Activated CD4-positive, CD25-positive, alpha-beta regulatory T cell treated with anti-CD3 and anti-CD28 coated beads, Interleukin-2, amount 50 U/mL, for 72 hours (primary cell): ENCODE measurements at places on chromosomes 1 and 21.

- DNase-seq = no peak
These were observed 31.3 kb downstream of the CA6 start for GRCh38 chr1:8976896-8977450.

- no peak for DNase-seq
These were observed 4.9 kb upstream of the EPS15 start for GRCh38 chr1:51523931-51524330.

DNA sequence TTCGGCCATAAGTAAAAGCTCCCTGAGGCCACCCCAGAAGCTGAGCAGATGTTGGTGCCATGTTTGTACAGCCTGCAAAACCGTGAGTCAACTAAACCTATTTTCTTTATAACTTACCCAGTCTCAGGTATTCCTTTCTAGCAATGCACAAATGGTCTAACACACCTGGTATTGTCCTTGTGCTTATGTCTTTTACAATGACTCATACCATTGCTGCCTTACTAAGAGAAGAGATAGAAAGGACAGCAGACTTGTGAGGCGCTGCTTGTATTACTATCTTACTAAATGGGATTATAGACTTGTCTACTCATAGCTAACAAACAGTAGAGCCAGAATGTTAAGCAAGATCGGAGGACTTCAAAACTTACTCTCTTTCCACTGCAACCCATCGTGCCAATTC is 18.5 kb upstream of the CYYR1 start:
- DNase-seq = no peak

- peak; percentile 81 for DNase-seq
These were observed at the start of gene EFNA4 for GRCh38 chr1:155063550-155064110. Gene EFNA4 (plus strand): TSS chr1:155063740. CDS start chr1:155063824, 84 bp downstream.

GRCh38 chr1:242225767-242226573 is 227.1 kb upstream of the MAP1LC3C start:
- no peak for DNase-seq

DNA sequence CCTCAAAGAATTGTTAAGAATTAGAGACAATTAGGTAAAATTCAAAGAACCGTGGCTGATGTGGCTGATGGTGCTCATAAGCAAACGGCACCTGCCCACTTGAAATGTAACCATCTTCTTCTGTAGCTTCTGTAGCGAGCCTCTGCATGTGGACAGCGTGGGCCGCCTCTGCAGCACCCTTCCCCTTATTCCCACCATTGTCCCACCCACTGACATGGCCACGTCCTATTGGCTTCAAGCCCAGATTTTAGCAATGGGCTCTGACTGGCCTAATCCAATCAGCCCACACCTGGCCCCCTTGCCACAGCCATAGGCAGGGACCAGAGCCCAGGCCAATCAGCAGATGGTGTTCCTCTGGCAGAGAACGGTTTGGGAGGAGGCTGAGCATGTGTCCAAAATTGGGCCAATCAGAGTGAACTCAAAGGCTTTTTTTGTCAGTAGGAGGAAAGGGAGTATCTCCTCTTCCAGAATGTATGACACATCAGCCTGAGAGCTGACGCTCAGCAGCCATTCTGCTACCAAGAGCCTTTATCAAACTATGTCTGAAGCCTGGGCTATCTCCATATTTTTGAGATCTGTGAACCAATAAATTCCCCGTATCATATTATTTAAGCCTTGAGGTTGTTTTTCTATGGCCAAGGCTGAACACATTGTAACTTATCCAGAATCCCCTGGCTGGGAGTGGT is 518.5 kb downstream of the SMYD3 start:
- DNase-seq = no peak

DNA sequence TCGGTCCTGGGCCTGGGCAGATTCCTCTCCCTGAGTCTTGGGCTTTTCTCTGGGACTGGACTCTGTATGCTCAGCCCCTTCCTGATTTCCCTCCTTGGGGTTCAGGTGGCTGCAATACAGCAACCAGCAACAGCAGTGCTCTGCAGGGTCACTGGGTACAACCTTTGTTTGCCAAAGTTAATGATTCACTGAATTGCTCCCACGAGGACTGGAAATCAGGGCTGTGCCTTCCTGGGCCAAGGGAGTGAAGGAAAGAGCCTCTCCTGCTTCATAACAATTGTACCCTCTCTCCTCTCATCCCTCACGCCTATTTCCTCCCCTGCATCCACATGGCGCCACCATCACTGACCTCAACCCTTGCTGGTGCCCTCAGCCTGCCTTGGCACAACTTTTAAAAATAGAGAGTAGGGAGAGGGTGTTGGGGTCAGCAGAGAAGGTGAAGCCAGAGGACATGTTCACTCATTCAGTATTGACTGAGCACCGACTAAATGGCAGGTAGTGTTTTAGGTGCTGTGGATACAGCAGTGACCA is 52.8 kb upstream of the GOLT1A start:
- no peak for DNase-seq

GRCh38 chr1:29849038-29849750 is 612.9 kb downstream of the PTPRU start:
- no peak for DNase-seq

GRCh38 chr1:180623579-180624347 is 8.1 kb upstream of the XPR1 start:
- no peak for DNase-seq

DNA sequence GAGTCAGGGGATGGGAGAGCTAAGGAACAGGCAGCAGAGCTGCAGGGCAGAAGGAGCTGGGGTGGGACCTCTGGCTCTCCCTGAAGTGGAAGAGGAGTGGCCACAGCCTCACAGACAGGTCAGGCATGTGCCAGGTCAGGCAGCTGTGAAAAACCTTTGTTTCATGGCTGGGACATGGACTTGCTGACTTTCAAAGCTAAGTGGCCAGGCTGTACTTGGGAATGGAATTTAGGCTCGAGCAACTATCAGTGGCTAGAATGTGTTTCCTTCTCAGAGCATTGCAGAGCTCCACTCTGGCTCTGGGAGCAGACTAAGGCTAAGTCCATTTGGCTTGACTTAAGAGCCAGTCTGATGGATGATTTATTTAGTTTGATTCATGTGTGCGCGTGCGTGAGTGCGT is 385.1 kb downstream of the LMX1A start:
- DNase-seq = no peak

DNA sequence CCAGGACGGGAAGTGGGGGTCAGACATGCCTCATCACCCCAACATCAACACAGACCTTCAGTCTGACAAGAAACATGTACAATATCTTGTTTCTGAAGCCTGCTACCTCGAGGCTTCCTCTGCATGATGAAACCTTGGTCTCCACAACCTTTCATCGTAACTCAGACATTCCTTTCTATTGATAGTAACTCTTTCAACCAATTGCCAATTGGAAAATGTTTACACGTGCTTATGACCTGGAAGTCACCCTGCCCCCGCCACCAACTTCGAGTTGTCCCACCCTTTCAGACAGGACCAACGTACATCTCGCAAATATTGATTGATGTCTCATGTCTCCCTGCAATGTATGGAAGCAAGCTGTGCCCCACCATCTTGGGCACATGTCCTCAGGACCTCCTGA is 159.5 kb downstream of the ETS2 start:
- DNase-seq = no peak

DNA sequence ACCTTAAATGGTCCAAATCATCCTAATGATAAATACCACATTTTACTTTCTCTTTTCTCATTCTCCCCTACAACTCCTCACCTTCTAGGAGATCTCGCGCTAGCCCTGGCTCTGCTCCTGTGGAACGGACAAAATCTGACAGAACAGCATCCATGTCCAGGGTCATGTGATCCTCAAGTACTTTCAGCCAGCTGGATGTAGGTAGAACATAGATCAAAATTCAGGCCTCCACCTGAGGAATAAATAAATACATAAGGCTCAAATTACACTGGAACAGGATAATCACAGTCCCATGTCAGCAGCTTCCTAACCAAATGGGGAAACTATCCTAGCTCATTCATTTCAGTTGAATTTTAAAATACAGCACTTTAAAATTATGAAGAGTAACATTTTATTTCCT is 33.2 kb downstream of the OTUD7B start:
- no peak for DNase-seq

DNA sequence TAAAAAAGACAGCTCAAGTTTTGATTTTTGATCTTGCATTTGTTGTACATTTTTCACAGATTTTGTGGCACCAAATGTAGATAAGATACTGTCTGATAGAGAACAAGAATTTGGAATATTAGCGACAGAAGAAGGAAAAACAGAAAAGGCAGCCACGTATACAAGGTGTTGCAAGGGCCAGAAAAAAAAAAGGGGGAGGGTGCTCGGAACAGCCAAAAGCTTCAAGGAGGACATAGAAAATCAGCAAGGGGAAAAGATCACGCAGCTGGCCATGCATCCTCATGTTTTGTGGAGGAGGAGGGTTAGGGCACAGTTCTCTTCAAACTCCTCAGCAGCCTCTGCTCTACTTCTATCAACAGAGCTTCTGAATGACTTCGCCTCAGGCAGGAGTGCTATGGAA is 80.7 kb upstream of the MROH9 start:
- DNase-seq = no peak

GRCh38 chr1:199160521-199161318 is 521.9 kb downstream of the PTPRC start:
- DNase-seq = no peak

DNA sequence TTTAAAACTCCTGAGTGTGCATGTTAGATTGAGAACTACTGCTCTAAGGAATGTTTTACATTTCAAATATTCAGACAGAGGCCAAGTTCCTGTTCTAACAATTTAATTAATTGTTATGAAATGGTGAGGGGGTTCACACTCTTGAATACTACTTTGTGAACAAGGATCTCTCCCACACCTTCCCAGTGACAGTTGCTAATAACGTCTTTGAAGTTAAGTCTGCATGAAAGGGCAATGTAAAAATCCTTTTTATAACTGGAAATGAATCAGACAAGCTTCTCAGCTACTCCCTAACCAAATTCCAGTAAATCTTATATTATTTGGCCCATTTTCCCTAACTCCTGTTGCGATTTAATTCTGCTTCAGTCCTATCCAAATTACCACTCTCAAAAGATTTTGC is 828.5 kb upstream of the ADAMTS5 start:
- no peak for DNase-seq

DNA sequence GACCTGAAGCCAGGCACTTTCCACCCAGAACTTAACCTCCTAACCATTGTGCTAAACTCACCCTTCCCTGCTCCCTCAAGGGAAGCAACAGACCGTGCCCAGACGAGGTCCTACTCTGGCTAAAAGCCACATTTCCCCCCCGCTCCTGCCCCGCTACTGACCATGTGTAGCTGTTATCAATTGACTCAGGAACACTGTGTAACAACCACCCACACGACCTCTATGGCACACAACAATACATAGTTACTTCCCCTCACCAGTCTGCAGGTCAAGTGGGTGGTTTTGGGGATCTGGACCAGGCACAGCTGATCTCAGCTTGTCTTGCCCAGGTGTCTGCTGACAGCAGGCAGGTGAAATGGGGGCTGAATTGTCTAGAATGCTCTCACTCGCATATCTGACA is 40.1 kb downstream of the CAMK2N1 start:
- DNase-seq = peak; percentile 1

- no peak for DNase-seq
These were observed 89.7 kb downstream of the ATP5PO start for GRCh38 chr21:33825915-33826314.

DNA sequence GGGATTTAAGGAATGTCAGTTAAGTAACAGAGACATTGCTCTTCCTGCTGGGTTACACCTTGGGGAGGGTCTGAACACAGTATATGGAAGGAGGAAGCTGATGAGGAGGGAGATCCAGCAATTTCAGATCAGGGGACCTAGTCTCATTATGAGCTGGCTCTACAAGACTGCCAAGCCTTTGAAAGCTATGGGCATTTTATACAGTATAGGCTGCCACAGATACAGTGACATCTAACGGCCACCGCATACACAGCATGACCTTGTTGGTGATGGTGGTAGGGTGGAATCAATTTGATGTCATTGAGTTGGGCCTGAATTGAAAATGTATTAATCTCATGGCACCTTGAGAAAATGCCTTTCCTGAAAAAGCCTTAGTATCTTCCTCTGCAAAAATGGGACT is 22.6 kb upstream of the ZP4 start:
- DNase-seq = no peak

GRCh38 chr1:72003092-72003491 is 279.2 kb downstream of the NEGR1 start:
- no peak for DNase-seq

DNA sequence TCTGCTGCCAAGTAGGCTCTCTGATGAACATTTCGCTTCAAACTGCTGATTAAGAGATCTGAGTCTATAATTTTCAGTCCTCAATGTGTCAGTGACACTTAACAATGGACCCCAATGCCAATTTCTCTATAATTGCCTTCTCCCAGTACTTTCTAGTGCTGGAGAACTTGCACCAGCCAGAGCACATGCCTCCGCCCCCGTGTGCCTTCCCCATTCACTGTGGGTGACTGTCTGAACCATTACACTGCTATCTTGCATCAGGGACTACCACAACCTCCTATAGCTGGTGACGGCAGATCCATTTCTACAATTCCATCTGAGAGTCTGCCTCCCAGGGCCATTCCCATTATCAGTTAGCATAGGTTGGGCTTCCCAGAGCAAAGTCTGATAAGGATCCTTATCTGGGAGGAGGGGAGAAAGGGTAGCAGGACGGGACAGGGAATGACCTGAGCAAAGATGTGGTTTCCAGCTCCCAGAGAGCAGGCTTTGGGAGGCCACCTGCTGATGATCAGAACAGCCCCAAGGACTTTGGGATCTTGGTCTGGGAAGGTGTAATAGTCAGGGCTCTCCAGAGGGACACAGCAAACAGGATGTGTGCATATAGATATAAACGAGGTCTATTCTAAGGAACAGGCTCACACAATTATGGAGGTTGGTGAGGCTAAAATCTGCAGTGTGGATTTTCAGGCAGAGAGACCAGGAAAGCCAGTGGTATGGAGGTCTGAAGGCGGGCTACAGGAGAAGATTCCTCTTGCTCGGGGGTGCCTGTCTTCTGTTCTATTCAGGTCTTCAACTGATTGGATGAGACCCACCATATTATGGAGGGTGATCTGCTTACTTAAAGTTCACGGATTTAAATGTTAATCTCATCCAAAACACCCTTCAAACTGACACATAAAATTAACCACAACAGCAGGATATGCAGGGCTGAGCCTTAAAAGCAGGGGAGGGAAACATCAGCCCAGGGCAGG is 238.2 kb downstream of the PTPRU start:
- DNase-seq = no peak

DNA sequence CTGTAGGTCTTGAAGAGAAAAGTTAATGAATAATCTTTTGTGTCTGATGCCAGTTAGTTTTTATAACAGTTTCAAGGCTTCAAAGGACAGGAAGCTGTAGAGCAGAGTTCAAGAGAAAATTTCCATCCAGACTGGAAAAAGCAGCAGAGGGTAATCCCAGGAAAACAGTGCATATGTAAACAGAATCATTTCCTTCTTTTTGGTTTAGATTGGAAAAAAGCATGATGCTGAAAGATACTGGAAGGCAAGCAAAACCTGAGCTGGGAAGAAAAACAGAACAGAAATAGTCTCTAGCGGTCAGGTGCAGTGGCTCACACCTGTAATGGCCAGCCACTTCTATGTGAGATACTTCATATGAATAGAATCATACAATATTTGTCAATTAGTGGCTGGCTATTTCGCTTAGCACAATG is 71.9 kb downstream of the ZSWIM5 start:
- DNase-seq = no peak

DNA sequence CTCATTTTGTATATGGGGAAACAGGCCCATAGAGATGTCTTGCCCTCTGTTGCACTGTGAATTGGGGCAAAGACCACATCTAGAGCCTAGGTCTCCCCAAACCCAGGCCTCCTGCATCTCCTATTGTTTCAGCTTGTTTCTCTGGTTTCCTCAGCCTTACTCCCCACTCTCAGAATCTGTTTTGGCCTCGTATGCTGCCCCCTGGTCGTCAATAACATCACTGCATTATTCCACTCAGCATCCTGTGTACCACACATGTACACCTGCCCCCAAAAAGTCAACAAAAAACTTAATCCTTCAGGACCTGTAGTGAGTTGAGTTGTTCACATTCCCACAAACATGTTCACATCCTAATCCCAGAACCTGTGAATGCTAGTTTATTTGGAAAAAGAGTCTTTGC is 184.8 kb downstream of the BRINP2 start:
- DNase-seq = no peak
